ENCODE measurements at places on chromosomes 16 and 17.
A peak's percentile ranks its signal among the peaks of the same experiment; 100 is the strongest.

GRCh38 chr17:15470536-15470935 is 3.1 kb upstream of the CDRT4 start:
- no peak for DNase-seq

DNA sequence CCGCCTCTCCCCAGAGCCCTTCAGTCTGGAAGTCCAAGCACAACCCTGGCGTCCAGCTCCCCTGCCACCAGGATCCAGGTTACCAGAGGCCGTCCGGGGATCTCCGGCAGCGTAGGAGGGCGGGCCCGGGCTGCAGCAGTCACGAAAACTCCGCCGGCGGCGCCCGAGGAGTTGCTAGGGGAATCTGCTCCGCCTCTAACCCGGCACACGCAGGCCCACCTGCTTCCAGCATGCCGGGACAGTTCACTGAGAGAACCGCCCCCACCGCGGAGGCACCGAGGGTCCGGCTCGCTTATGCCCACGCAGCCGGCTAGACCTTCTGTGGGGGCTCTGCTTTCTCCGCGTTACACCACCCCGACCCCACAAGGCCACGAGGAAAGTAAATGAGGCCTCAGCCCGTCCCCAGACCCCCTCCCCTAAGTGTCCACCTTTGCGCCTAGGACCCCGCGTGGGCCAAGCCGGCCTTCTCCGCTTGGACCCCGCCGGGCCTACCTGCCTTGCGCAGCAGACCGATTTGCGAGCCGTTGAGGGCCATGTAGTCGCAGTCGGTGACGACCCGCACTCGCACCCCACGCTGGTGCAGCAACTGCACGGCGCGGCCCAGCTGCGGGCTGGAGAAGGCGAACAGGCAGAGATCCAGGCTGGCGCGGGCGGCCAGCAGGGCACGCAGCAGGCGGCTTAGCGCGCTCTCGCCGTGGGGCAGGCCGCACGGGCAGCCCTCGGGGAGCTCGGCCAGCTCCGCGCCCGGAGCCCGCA is 587 bp downstream of the PLD6 start:
- DNase-seq: peak; percentile 13

DNA sequence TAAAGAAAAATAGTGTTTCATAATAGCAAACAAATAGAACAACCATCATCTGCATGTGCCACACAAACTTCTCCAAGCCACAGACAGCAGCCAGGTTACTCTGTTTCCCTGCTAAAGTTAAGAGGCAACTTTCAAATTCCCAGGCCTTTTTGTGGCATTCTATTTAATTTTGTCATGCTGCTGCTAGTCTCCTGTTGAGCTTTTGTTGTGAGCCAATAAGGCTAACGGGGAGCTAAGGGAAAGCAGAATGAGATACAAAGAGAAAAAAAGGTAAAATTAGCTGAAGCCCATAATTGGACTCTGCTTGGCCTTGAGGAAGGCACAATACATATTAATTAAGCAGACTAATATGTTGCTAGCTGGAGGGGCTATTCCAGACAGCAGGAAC is 74.7 kb upstream of the GNAO1 start:
- no peak for DNase-seq

GRCh38 chr16:89443727-89444084 is 46.7 kb downstream of the ANKRD11 start:
- no peak for DNase-seq

DNA sequence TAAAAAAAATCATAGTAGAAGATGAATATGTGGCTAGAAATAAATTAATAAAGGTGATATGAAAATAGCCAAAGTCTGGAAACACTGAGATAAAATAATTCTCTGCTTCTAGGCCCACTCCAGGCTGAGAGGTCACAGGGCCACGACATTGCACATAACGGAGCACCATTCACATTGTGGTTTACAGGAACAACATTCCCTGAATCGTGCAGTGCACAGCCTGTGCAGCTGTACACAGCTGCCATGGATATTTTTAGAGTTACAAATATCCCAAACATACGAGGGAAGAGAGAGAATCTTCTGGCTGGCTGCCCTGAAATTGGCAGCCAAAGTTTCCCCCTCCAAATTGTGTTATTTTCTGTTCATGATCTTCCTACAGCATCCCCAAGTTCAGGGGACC is 68.8 kb downstream of the GSG1L start:
- DNase-seq: no peak

DNA sequence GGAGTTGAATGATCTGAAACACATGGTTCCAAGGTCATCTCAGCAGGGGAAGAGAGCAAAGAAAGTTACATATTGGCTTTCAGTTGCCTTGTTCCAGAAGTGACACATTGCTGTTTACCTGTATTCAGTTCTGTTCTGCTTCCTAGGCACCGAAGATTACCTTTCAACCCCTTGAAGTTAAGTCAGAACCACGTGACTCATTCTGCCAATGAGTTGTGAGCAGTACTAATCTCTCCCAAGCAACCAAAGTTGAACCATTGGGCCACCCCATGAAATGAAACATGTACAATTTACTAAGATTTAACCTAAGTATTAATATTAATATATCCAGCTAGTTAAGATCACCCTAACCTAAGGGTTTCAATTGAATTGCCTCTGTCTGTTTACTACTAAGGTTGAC is 439.2 kb upstream of the MAF start:
- no peak for DNase-seq

- no peak for DNase-seq
These were observed 3.2 kb downstream of the SPG7 start for GRCh38 chr16:89511374-89511773.

DNA sequence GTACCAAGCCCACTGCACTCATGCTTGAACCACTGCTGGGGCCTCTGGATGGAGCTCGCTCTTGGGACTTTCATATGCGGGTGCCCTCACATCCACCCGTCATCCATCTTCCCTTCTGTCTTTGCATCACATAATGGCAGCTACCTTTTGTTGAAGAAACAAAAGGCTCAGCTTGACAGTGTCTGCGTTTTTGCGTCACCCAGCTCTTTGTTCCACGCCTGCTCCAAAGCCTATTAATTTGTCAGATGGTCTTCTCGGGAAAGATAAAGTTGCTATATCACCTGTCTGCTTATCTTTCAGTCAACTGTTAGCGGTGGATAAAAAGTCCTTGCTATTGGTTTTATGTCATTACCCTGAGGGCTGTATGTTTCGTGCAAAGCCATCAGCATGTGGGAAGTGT is 18.1 kb upstream of the BCO1 start:
- no peak for DNase-seq

DNA sequence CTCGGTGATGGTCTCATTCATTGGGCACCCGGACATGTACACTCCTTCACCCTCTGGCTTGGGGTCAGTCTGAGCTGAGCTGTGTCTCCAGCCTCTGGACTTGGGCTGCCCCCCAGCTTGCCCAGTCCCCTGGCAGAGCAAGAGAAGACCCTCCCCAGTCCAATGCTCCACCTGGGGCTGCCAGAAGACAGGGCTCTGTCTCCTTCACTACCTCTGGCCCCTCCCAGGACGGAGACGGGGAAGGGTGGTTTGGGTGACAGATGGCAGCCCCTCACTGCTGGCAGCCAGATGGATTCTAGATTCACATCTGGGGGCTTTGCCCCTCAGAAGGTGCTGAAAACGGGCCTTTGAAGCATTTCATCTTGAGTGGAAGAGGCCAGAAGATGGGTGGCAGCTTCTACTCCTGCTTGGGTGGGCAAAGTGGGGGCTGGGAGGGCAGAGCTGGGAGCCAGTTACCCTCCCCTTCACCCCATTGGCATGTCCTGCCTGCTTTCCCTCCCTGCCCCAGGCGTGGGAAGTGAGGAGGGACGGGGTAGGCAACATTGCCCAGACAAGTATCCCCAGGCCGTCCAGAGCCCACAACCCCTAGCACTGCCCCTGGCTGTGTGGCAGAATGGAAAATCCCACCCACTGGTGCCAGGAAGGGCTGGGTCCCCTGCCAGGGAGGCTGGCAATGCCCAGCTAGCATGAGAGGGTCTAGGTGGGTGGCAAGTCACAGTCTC is 13.9 kb downstream of the NGFR start:
- no peak for DNase-seq

GRCh38 chr17:79132271-79133064 is 57.8 kb downstream of the ENGASE start:
- no peak for DNase-seq

GRCh38 chr17:1487939-1488825 is 4.3 kb downstream of the MYO1C start:
- DNase-seq: peak; percentile 54

GRCh38 chr17:4998027-4998731 is 429 bp downstream of the KIF1C start:
- DNase-seq: no peak

GRCh38 chr16:53901408-53901807 is 197.5 kb downstream of the FTO start:
- DNase-seq: no peak

DNA sequence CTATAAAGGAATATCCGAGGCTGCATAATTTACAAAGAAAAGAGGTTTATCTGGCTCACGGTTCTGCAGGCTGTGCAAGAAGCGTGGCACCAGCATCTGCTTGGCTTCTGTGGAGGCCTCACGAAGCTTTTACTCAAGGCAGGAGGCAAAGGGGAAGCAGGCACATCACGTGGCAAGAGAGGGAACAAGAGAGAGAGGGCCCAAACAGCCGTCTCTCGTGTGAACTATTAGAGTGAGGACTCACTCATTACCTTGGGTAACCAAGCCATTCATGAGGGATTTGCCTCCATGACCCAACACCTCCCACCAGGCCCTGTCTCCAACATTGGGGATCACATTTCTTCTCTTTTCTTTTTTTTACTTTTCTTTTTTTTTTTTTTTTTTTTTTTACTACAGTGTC is 7.5 kb upstream of the ALKBH5 start:
- no peak for DNase-seq

DNA sequence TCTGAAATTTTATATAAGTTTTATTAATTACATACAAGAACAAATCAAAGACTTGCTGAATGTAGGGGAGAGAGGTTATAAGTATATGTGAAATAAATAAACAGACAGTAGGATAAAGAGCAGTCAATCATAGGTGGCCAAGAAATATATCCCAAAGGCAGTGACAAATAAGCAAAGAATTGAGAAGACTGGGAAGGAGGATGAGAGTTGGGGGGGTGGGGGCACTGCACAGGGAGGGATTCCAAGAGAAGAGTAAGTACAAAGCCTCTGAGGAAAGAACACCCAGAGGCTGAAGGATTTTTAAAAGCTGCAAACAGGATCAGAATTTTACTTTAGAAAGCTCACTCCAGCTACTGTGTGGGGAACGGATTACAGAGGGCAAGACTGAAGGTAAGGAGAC is 2.8 kb downstream of the PELP1 start:
- no peak for DNase-seq

DNA sequence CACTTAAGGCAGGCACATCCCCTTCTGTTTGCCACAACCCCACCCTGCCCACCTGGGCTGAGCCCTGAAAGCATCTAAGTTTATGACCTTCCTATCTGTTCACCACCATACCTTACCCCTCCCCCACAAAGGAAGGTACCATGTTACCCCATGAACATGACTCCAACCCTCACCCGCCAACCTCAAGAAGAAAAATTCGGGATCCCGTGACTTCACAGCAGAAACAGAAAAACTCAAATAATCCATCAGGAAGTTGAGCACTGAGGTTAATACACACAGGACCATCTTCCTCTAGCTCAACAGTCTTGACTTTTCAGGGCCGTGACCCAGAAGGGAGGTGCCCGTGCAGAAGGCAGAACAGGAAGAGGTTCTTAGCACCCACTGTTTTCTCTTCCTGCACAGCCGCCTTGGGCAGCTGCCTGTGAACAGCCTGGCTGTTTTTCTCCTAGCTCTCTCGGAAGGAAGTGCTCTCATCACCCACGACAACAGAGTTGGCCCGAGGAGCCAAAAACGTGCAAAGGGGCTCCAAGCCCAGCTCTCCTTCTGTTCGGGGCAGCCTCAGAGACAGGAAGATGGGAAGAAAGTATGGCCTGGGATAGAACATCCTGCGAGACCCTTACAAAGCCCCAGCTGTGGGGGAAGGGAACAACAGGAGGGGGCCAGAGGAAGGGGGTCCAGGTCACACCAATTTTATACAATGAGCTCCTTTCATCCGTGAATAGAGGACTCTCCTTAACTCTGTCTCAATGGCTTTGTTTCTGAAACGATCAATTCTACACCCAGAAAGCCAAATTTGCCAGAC is 101.1 kb downstream of the XYLT1 start:
- peak; percentile 53 for DNase-seq

DNA sequence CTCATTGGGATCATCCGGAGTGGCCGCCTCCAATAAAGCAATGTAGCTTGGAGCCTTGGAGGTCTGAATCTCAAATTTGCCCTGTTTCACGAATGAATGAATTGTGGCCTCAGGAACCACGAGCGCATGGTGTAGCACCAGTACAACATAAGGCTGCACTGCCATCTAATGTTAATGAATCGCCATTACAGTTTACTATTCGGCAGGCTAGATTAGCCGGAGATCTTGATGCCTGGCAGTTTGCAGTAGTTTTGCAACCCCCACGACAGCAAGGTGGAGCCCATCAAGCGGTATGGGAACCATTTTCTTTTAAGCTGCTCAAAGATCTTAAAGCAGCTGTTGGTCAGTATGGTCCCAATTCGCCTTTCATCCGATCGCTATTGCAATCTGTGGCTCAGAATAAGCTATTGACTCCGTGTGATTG is 18.8 kb downstream of the ALOX15B start:
- no peak for DNase-seq

GRCh38 chr17:4161192-4161966 is 18.4 kb downstream of the CYB5D2 start:
- DNase-seq: no peak

- DNase-seq: no peak
These were observed 49.6 kb downstream of the RTN4RL1 start for GRCh38 chr17:1975573-1975972.

DNA sequence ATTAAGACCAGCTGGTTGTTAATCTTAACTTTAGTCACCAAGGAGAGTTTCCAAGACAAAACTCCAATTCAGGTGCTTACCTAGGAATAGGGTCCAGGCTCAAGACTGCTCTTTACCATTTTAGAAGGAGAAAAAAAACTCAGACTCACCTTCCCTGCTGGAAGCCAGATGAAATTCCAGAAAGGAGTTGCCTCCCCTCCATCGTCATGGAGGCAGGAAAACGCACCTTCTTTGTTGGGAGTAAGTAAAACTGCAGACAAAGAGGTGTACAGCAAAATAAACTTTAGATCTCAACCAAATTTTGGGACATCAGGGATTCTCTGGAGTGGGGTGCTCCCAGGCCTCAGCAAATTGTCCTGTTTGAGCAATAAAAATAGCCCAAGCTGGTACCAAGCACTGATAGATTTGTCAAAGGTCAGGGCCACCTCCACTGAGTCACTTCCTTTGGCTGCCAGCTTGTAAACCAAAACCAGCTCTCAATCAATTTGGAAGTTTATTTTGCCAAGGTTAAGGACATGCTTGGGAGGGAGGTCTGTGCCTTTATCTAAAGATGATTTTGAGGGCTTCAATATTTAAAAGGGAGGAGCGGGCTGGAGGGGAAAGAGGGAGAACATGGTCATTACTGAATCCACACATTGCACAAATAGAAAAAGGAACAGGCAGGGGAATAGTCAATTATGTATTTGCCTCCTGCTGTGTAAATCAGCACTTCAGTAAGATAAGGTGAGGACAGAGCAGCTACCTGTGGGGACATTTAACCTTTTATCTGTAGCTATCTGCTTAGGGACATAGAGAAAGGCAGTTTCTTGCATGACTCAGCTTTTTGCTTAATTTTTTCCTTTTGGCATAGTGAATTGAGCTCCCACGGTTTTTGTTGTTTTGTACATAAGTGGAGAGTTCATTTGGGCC is 1.5 kb upstream of the ALDH3A2 start:
- no peak for DNase-seq
